ENCODE measurements at places on chromosomes 7 and 10. TPM values are rescaled to one million over a fixed set of nuclear protein-coding genes. Genes with fewer than 3 reads are reported as not detected.

Gene TAS2R4
- total RNA-seq = 3.3 TPM

GRCh38 chr7:7384228-7384627, 151.4 kb downstream of the COL28A1 start:
- no peak for DNase-seq

DNA sequence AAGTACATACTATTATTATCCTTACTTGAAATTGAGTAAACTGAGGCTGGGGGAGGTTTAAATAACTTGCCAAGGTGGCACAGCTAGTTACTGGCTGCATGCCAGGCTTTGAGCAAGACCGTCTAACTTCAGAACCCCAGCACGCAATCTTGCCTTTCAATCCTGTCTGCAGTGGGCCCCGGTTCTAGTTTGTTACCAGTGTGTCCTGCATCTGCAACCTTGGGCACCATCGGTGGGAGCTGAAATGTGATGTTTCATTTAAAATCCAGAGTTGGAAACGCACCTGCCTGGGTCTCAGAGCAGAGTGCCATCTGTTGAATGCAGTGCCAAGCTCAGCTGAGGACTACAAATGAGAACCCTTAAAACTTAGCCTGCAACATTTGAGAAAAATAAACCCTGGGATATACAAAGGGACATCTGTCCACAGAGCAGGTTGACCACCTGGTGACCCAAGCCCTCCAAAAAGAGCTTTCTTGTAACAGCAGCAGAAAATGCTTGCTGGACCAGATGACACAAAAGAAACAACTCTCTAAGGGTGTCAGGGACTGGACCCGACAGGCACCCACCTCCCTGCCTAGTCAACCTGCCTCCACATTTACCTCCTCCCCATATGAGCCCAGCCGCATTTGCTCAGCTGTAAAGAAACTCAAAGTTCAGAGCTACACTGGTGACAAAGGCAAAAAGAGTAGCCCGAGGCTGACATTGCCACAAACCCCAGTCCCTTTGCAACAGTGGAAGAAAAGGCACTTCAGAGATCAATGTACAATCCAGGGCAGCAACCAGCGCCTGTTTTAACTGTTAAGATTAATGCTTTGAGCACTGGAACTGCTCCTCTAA, 1.7 kb downstream of the SH3PXD2A start:
- no peak for DNase-seq

Gene CCDC3
- 0.10 TPM for total RNA-seq

GRCh38 chr7:150564006-150564405, 3.2 kb upstream of the GIMAP4 start:
- DNase-seq = no peak

Gene SFTPA1
- not detected for total RNA-seq

DNA sequence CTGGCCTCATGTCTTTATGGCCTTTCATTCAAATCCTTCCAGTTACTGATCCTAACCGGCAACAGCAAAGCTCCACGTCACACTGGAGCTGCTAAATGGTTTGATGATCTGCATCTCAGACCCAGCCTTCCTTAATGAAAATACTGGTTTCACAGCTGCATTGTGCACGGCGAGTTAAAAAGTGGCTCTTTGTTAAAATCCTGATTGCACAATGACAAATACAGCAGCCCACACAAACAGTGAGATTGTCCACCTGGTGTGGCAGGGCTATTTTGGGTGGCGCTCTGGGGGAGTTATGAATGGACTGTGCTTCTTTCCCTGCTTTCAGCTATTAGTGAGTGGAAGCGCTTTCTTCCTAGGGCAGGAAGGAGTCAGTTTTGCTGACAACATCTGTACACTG, 63.4 kb upstream of the C1QL3 start:
- no peak for DNase-seq

DNA sequence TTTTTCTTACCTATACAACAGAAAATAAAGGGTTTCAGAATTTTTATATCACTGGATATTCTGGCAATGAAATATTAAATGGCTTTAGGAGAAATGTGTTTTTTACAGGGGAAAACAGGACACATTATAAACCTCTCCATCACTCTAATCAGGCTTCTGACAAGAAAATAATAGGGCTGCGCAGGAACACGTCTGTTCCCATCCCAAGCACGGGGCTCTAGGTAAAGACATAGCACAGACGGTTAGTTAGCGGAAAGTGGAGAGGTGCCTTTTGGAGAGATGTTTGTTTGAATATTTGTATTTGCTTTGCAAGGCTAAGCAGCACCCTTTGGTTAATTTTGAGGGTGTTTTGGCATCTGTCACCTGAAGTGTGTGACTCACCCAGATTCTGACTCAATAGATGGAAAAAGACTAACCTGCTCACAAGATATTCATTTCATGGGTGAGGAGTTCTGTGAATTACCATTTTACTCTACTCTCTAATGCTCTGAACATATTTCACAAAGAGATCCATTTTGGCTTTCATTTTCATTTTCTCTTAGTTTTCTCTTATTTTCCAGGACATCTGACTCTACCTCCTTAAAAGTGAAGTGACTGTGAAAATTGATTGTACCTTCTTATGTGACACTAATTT, 174.5 kb upstream of the AKR1E2 start:
- DNase-seq = no peak

DNA sequence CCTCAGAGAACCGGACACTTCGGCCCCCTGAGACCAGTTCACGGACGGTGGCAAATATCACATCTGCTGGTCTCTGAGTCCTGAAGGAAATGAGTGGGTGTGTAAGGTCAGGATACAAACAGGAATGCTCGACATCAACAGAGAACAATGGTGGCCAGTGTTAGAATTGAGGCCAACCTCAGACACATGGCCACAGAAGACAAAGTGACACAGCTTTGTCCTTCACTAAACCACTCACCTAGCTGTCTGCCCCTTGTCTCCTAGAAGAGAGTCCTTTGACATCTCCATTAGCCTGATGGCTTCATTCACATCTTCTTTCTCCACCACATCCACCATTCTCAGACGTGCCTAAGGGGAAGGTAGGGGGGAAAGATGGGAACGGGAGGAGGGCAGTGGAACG, 4.3 kb downstream of the COPS6 start:
- no peak for DNase-seq

DNA sequence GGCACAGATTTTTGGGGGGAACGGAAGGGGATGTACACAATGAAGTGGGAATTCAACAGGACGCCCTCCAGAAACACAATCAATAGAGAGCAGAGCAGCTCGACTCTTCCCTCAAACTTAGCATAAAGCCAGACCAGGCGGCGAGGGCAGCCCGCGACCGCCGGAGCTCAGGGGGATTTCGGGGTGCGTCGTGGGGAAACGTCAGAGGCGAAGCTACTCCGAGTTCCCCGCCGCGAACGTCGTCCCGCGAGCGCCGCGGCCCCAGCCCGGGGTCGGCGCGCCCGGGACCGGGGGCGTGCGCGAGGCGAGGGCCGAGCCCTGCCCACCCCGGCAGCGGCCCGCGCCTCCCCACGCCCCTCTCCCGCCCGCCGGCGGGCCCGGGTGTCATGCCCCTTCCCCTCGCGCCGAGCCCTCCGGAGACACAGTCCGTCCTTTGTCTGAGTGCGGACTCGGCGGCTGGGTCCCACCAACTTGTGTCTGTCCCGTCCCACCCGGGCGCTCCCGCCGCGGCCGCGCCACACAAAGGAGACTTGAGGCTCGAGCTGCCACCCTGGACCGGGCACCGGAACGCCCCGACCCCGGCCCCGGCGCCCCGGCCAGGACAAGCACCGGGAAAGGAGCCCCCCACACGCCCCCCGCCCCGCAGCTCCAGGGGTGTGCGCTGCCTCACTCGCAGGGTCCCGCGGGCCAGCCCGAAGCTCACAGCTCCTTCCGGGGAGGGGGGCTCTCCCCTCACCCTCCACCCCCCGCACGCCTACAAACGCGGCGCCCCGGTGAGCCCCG, 634 bp downstream of the EZH2 start:
- peak; percentile 73 for DNase-seq

Gene OR6B1
- not detected for total RNA-seq

GRCh38 chr10:33710006-33710405, 375.5 kb upstream of the NRP1 start:
- DNase-seq = no peak

Gene PRKAR2B
- 0.62 TPM for total RNA-seq

GRCh38 chr7:141074162-141074991, 513 bp downstream of the TMEM178B start:
- no peak for DNase-seq

- DNase-seq = no peak
These were observed 96.5 kb upstream of the SLC26A5 start for GRCh38 chr7:103542470-103542869.

GRCh38 chr10:124798781-124799180, 2.8 kb upstream of the ABRAXAS2 start:
- DNase-seq = no peak

DNA sequence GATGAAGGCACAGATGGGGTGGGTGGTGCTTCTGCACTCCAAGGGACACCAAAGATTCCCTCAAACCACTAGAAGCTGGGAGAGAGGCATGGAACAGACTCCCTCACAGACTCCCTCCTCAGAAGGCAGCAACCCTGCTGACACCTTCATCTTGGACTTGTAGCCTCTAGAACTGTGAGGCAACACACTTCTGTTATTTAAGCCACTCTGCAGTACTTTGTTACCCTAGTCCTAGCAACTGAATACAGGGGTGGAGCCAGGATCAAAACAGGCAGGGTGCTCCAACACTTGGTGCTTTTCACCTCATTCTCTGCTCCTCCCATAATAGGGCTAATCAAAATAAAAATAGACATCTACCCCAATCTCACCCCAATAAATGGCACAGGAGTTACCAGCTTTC, 2.3 kb upstream of the GSTO1 start:
- DNase-seq = no peak

- DNase-seq = no peak
These were observed 74.6 kb downstream of the COL13A1 start for GRCh38 chr10:69876286-69876685.

Gene SEMA4G
- 2.0 TPM for total RNA-seq

Gene VAX1
- total RNA-seq = not detected

- no peak for DNase-seq
These were observed 51.3 kb downstream of the COBL start for GRCh38 chr7:51265066-51265907.

All from naive thymus-derived CD8-positive, alpha-beta T cell (primary cell).